ENCODE measurements at places on chromosomes 3 and 15.

DNA sequence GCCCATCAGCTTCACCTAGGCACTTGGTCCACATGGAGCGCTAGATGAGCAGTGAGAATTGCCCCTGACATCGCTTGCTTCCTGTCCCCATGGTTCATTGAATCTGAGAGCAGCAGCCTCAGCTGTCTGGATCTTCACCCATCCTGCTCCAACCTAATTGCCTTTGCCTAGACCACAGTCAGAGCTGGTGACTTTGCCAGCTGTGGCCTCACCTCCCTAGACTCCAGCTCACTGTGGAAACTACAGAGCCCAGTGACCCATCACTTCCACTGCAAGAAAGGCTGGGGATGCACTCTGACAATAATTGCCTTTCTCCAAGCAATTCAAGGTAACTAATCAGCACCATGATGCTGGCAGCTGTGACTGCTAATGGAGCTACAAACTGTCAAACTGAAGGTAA is 30.6 kb upstream of the SLC6A1 start:
- DNase-seq: no peak

DNA sequence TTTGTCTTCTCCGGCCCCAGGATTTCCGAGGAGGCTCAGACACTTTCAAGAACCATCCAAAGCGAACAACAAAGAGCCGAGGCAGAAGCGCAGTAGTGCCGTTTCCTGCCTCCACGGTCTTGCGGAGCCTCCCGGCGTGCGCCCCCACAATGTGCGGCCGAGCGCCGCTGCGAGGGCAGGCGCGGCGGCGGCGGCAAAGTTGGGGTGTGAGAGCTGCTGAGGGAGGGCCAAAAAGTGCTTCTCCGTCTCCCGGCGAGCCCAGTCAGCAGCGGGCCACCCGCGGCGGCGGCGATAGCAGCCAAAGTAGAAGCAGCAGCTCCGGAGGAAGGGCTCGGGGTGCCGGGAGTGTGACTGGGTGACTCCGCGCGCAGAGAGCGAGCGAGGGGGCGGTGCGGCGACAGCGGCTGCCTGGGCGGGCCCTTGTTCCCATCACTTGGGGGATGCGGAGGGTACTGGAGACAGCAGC is 749.1 kb downstream of the ROBO1 start:
- no peak for DNase-seq

- no peak for DNase-seq
These were observed 101.6 kb upstream of the ANKRD28 start for GRCh38 chr3:15899388-15899787.

DNA sequence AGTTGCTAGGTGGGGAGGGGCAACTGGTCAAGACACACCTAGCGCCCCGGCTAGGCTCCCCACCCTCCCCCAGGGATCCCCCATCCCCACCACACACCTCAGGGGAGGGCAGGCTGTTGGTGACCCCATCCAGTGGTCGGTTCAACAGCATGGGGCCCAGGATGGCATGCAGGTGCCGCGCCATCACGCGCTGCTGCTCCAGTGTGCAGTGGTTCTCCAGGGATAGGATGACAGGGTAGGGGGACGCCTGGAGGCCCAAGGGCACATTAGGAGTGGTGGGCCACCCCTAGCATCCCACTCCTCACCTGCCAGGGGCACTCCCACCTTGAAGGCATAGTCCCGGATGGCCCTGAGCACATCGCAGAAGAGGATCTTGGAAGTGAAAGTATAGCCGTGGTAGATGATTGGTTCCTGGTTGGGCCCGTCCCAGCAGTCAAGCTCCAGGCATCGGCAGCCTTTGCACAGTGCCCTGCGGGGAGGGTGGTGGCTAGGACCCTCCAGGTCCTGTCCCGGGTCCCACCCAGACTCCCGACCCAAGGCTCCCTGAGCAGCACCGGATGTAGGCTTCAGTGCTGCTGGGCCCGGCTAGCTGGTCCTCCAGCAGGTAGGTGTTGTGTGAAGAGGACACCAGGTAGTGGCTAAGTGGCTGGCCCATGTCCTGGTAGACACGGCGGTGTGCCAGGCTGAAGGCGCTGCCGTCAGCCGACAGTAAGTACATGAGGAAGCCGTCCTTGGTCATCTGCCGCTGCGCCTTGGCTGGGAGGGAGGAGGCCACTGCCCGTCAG is 19.4 kb downstream of the VILL start:
- no peak for DNase-seq

DNA sequence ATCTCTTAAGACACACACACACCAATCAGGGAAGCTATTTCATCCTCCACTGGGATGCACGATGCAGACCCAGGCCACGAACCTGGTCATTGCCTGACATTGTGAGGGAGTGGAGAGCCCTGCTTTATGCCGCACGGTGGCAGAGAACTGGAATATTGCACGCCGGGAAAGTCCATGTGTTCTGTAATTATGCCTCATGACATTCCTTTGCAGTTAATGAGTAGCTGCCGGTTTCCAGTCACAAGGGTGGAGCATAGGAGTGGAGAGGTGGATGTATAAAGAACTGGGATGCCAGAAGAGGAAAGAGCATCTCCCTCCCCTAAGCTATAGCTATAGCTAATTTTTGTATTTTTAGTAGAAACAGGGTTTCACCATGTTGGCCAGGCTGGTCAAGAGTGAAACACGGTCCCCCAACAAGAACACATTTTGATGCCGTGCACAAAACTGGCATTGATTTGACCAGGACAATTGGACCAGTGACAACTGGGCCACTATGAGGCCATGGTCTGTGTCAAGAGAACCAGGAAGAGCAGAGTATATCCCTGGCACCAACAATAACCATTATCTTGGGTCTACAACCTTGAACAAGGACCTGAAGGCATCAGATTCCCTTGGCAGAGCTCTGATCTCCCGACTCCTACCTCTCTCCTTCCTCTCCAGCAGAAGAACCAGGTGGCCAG is 51.4 kb downstream of the SH3BP5 start:
- no peak for DNase-seq

DNA sequence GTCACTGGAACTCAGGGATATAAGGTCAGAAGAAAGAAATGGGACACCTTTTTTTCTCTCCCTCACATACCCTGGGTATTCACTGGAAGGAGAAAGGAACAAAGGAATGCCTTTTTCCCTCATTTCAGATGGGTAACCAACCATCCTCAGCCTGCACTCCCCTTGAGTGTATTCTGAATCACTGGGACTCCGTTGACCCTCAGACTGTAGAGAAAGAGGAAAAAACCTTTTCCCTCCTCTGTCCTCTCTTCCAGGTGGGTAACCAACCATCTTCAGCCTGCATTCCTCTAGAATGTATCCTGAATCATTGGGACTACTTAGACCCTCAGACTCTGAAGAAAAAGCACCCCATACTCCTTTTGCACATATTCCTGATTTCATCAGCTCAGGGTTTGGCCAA is 11.4 kb downstream of the PRR20G start:
- DNase-seq: no peak

GRCh38 chr3:126064627-126065258 is 19.2 kb downstream of the SLC41A3 start:
- peak; percentile 2 for DNase-seq

GRCh38 chr3:147651107-147651778 is 242.1 kb downstream of the ZIC1 start:
- DNase-seq: no peak

- DNase-seq: no peak
These were observed 77.5 kb upstream of the CADM2 start for GRCh38 chr3:84881288-84881687.

DNA sequence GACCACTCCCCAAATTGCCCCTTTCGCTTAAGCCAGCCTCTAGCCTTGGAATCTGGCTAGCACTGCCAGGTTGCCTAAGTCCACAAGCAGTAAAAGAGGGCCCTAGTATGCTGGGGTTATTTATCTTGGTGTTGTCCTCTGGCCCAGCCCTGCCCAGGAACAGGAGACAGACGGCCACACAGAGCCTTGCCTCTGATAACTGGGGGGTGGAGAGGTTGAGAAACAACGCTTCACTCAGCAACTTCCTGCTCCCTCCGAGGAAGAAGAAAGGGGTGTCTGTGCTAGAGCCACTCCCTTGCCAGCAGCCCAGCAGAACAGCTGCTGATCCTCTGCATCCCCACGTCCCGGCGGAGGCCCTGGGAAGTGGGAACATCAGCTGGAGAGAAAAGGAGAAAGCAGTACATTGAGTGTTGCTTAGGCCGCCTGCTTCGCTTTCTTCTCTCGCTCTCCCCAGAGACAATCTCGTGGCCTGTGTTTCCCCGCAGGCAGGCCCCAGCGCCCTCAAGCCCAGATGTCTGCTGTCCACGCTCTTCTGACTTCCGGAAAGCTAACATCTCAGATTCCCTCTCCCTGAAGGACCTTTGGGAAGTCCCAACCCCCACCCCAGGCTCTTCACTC is 22.6 kb upstream of the C3orf70 start:
- DNase-seq: no peak

DNA sequence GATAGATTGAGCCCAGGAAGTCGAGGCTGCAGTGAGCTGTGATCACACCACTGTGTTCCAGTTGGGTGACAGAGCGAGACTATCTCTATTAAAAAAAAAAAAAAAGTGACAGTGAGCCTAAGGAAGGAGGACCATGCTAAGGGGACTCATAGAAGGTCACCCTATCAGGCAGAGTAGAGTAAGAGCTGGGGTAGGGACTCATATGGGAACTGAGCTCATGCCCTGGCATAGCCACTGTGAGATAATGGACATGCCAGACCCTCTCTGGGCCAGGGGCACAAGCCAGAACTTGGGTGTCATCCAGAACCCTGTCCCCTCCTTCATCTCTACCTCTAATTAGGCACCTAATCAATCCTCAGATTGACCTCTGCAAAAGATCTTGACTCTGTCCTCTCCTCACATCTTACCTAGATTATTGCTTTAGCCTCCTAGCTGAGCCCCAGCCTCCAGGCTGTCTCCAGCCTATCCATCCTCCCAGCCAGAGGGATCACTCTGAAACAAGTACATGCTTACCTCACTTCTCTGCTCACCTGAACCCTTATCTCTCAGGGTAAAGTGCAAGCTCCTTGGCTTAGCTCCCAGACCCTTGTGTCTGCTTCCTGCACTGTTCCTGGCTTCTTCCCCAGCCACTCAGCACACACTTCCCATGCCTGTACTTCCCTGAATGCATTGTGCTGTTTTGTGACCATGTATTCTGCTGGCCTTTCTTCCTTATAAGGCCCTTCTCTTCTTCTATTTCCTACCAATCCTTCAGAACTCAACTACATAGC is 76.4 kb downstream of the DAPK2 start:
- DNase-seq: no peak

DNA sequence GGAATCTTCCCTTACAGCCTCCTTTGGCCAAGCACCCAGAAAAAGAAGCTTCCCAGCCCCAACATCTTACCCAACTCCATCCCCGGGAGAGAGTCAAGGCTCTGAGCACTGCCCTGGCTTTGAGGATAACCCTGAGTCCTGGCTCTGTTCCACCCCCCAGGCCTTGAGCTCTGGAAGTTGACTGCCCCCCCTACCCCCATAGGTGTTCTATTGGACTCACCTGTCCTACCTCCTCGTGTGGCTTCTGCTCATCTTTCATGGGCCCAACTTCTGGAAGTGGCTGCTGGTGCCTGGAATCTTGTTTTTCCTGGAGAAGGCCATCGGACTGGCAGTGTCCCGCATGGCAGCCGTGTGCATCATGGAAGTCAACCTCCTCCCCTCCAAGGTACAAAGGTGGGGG is 22.3 kb downstream of the NOX5 start:
- no peak for DNase-seq

DNA sequence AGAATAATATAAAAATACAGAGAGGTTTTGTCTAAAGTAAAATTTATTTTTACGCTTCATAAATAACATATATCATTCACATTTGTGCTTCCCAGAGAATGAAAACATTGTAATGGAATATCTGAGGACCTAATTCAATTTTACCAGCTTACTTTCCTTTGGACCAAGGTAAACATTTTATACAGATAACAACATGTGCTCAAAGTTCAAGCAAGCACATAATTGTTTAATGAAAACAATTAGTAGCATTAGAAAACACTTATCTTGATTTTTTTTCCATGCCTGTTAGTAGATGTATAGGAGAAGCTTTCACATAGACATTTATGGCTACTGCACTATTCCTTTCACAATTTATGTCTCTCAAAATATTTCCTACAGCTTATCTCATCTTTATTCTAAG is 400.0 kb downstream of the ZIC1 start:
- DNase-seq: no peak

GRCh38 chr3:65979731-65980130 is 59.0 kb downstream of the MAGI1 start:
- DNase-seq: no peak

GRCh38 chr3:96449346-96449745 is 365.0 kb upstream of the EPHA6 start:
- DNase-seq: no peak

DNA sequence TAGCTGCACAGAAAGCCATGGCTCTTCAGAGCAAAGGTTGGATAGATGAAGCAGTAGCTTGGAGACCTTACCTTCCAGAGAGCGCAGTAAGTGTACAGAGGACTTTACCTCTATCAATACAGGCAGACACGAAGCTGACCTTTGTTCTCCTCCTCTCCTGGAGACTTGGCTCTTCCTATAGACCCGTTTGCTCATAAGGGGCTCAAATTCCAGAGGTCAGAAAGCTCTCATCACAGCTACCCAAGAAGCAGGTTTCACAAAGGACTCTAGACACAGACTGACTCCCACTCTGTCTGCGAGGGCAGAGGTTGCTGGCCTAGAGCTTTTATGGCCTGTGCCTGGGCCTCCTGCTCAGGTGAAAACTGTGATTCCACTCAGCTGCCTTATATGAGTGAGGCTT is 35.4 kb upstream of the TOPAZ1 start:
- no peak for DNase-seq

DNA sequence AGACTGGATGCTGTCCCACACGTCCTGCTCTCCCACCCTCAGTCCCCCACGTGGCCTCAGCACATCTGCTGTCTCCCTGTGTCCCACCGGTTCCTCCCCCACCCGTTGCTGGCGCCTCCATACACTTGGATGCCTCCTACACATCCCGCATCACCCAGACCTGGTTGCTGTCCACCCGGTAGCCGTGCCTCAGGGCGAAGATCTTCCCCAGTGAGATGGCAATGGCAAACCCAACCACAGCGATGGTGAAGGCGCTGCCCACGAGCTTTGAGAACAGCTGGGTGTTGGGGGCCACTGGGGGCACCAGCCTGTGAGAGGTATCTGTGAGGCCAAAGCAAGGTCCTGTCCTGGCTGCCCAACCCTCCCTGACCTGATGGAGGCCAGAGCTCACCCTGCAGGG is 4.4 kb downstream of the SLC26A6 start:
- no peak for DNase-seq

All from HEK293T (cell line).